Inflammatory macrophage (primary cell): ENCODE measurements at places on chromosomes 5 and 9.

DNA sequence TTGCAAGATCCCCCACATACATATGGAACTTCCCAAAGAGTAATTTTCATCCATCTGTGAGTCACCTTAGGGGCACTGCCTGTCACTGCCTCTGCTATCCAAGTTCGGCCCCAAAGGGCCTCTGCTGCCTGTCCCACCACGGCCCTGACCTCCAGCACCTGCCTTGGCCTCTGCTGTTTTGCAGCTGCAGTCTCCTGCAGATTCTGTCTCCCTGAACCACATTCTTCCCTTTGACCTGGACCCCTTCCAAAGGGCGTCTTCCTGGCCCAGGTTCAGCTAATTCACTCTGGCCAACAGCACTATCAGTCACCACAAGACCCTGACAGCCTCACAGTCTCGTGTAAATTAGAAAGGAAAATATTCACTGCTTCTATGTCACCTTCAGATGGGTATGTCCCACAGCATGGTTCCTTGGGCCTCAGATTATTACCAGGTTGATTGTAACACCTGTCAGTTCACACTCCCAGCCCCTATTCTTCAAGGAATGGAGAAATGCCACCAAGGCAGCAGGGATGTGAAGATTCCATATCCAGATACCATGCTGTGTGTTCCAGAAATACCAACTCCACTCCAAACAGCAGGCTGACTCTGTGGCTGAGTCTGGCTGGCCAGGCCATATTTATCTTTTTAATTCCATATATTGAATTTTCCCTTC lies 479.3 kb downstream of the ARHGEF28 start:
- DNase-seq: no peak

DNA sequence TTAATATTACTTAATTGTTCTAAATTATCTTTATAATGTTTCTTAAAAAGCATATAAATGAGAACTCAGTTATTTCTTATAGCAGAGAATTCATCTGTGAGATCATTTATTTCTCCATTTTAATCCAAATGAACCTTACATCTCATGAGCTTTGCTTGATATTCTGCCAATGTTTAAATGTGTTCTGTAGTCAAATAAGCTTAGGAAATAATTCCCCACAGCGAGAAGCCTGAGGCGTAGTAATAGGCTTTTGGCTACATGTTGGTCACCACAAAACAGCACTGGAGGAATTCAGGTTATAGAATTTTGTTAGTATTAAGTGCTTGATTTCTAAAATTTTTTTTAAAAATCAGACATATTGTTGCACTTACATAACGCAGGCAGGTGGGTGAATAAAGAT lies 585.3 kb upstream of the RORB start:
- DNase-seq: no peak

DNA sequence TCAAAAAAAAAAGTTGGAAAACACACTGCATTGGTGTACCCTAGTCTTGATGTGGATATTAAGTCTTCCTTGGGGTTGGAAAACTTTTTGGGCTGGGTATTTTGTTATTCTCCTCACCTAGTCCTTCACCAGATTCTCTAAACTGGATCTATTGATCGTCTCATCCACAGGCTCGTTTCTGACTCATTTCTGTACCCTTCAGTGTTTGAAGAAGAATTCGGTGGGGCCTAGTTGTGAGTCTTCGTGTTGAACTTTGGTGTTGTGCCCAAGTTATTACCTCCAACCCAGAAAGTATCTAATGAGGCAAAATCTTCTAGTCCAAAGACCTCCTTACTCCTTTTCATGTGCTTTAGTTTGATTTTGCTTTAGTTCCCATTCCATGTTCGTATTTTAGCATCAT lies 1.6 kb downstream of the NFX1 start:
- DNase-seq: no peak

- DNase-seq: peak; percentile 53
Measured at GRCh38 chr5:76372323-76373054, 30.6 kb upstream of the IQGAP2 start.

- DNase-seq: no peak
Measured at GRCh38 chr9:19122490-19123042, 4.7 kb downstream of the PLIN2 start.
